Ovary (tissue), 10 donors: ENCODE measurements at places on chromosomes 2 and 18. TPM values are rescaled to one million over a fixed set of nuclear protein-coding genes. Genes with fewer than 3 reads are reported as not detected.

The DHX57 gene
- 24.4 TPM for total RNA-seq

DNA sequence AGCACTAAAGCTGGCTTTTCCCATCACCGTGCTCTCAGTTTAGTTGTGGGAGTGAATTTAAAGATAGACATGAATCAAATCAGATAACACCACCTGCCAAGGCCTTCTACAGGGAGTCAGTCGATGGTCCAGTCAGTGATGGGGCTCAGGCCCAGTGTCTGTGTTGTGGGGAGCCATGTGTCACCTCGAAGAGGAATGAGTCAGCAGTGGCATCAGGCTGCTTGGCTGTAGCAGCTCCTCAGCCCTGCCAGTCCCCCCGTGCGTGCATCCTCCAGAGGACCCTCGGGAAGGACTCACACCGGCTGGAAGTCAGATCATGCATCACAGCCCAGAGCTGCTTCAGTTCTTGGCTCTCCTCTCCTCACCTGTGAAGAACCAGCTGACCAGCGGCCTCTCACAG, 420.4 kb upstream of the RAB6C start:
- DNase-seq: no peak

DNA sequence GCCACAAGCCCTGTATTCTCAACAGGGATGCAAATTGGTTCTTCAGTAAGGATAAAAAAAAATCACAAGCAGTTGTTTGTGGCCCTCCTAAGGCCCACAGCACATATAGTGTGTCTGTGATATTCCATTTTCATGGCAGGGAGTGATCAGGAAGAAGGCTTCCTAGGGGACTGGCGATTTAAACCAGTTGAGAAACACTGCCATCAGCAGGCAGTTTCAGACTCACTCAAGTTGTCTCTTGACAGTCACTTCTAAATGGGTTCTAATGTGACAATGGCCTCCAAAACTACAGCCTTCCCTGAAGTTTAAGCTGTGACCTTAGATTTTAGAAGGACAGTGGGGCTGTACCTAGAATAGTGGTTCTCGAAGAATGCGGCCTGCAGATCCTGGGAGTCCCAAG, 6.0 kb downstream of the CIAO1 start:
- no peak for DNase-seq

The FOXI3 gene
- not detected for total RNA-seq

The MARCO gene
- total RNA-seq: 6.0 TPM

The CEP192 gene
- total RNA-seq: 19.3 TPM

DNA sequence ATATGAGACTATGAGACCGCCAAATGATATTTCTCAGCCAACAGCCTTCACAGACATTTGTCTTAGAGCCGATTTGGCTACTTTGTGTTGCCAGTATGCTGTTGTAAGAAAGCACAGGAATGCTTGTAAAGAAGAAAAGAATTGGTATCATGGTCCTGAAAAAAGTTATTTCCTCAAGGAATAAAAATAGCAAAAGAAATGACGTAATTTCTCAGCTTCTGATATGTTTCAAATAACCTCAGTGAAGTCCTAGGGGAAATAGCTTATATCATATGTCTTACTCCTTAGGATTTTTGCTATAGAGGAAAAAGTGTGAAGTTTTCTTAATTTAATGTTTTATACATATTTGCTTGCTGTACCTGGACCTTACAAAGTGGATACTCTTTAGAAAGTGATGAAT, 23.0 kb downstream of the SCN1A start:
- no peak for DNase-seq

The FBXO48 gene
- 0.83 TPM for total RNA-seq

The HS1BP3 gene
- total RNA-seq: 23.0 TPM

GRCh38 chr18:8821083-8821465, 115.7 kb downstream of the MTCL1 start:
- no peak for DNase-seq
